Endodermal cell (in vitro differentiated cells): ENCODE measurements at places on chromosomes 6 and 20. TPM values are rescaled to one million over a fixed set of nuclear protein-coding genes. Genes with fewer than 3 reads are reported as not detected.

BMP7 gene
- 43.1 and 49.6 TPM in 2 replicates for total RNA-seq

DNA sequence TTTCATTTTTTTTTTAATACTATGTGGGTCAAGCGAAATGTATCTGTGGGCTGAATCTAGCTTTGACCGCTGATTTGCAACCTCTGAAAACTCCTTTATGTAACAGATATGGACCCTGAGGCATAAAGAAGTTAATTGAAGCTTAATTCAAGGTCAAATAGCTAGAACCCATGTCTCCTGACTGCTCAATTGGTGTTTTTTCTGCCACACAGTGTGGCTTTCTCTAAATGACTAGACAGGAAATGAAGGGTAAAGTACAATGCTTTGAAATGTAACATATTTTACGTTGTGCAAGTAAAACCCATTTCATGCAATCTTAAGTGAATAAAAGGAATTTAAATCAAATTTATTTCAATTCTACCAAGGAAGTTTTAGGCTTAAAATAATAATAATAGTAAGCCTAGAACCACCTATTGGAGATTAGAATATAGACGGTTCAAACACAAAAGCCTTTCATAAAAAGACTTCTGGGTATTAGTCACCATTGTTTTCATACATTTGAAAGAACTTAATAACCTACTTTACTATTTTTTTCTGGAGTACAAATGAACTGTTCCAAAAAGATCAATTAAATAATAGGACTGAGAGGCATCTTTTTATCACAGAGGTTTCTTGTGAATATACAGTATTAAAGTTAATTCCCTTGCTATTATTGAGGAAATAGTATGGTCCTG, 279.8 kb downstream of the EPHA7 start:
- H3K27ac ChIP-seq, result no peak overlapping the region
- peaks cover 4% of the 10 kb centered on the region for H3K4me1 ChIP-seq
- no peaks in the 10 kb centered on the region for H3K36me3 ChIP-seq
- no peak for DNase-seq
- H3K4me3 ChIP-seq, result no peak overlapping the region

LSM2 gene
- 113 to 128 TPM (median 119 TPM) in 3 replicates for total RNA-seq

DNA sequence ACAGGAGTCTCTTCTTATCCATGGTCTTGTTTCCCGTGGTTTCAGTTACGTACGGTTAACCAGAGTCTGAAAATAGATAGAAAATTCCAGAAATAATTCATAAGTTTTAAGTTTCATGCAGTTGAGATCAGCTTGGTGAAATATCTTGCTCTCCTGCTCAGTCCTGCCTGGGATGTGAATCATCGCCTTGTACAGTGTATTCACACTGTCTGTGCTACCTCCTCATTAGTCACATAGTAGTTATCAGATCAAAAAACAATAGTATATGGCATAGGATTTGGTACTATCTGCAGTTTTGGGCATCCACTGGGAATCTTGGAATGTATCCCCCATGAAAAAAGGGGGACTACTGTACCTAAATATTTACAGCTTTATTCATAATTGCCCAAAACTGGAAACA, 22.7 kb upstream of the MOCS1 start:
- no peaks in the 10 kb centered on the region for H3K27me3 ChIP-seq
- H3K36me3 ChIP-seq, result no peaks in the 10 kb centered on the region
- no peak for DNase-seq
- no peaks in the 10 kb centered on the region for H3K4me1 ChIP-seq

TRIM10 gene
- total RNA-seq, result not detected in 3 replicates
